Activated naive CD8-positive, alpha-beta T cell treated with anti-CD3 and anti-CD28 coated beads, Interleukin-2, amount 10 ng/mL, durations not matched to agents 7 days and 5 days (primary cell): ENCODE measurements at places on chromosomes 6 and 20. TPM values are rescaled to one million over a fixed set of nuclear protein-coding genes. Genes with fewer than 3 reads are reported as not detected.

GRCh38 chr6:21159465-21159864 lies 434.1 kb upstream of the SOX4 start:
- DNase-seq: no peak

GRCh38 chr6:104682722-104683643 lies 176.7 kb downstream of the HACE1 start:
- peak; percentile 77 for DNase-seq

SMLR1 gene
- not detected for total RNA-seq

CABLES2 gene
- total RNA-seq: 12.1 TPM

KCNK17 gene
- not detected for total RNA-seq
